ENCODE measurements at places on chromosomes 4 and X. TPM values are rescaled to one million over a fixed set of nuclear protein-coding genes. Genes with fewer than 3 reads are reported as not detected.

GRCh38 chr4:26589705-26590104 lies 5.8 kb downstream of the TBC1D19 start:
- H3K4me1 ChIP-seq, result peaks cover 10% of the 10 kb centered on the region
- H3K4me3 ChIP-seq, result no peak overlapping the region
- no peaks in the 10 kb centered on the region for H3K27me3 ChIP-seq
- H3K27ac ChIP-seq, result no peak overlapping the region
- no peak for DNase-seq
- no peaks in the 10 kb centered on the region for H3K36me3 ChIP-seq

DNA sequence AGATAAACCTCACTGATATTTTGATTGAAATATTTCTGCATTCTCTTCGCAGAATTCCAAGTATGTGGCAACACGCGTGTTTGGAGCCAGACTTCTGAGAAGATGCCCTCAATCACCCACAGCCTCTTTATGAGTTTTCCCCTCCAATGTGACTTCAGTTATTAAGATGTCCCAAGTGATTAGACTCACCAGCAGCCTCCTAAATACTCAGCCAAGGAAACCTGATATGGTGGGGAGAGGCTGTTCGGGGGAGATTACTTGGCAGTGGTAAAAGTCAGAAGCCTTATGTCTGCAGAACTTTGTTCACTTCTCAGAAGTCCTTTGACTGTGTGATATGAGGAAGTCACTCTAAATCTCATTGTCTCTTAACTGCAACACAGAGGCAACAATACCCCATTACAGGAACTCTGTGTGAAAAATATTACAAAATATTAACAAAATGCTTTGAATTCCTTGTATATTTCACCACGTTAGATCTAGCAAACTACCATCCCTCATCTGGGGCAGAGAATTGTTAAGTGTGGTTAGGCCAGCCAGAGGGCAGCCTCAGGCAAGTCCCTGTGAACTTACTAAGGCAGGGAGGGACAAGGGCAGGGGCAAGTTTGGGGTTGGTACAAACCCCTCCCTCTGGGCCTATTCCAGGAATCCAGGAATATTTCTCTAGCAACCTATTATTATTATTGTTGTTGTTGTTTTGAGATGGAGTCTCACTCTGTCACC lies 151.4 kb upstream of the USP9X start:
- peak overlapping the region; percentile 36 for H3K4me3 ChIP-seq
- H3K36me3 ChIP-seq, result no peaks in the 10 kb centered on the region
- H3K4me1 ChIP-seq, result no peaks in the 10 kb centered on the region
- H3K27me3 ChIP-seq, result no peaks in the 10 kb centered on the region
- peak overlapping the region; percentile 78 for H3K27ac ChIP-seq
- DNase-seq, result no peak

Gene MEPE
- total RNA-seq, result not detected

Gene FATE1
- not detected for total RNA-seq

GRCh38 chr4:5970381-5971077 lies 47.7 kb downstream of the C4orf50 start:
- H3K4me3 ChIP-seq, result no peak overlapping the region
- no peak for DNase-seq
- no peaks in the 10 kb centered on the region for H3K36me3 ChIP-seq
- H3K4me1 ChIP-seq, result no peaks in the 10 kb centered on the region
- H3K27ac ChIP-seq, result no peak overlapping the region

Gene MFAP3L
- total RNA-seq, result 15.3 TPM

Gene PDGFRA
- 80.4 TPM for total RNA-seq

Gene NMU
- not detected for total RNA-seq

DNA sequence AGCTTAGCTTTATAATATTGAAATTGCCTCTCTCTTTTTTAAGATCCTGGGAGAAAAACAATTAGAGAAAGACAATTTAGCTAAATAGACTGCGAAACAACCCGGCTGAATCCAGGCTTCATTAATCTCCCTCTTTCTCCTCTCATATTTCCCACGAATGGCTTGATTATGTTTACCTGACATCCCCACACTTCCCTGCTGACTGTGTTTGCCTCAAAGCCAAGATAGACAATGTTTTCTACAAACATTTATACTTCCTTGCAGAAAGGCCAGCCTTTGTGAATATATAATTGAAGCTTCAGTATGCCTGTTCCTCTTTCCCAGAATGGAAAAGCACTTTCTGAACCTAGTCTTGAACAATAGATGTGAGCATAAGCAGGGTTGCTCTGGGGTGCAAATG lies 566.8 kb downstream of the PDHA2 start:
- no peaks in the 10 kb centered on the region for H3K4me1 ChIP-seq
- H3K4me3 ChIP-seq, result no peak overlapping the region
- H3K36me3 ChIP-seq, result no peaks in the 10 kb centered on the region
- DNase-seq, result no peak
- H3K27ac ChIP-seq, result no peak overlapping the region

DNA sequence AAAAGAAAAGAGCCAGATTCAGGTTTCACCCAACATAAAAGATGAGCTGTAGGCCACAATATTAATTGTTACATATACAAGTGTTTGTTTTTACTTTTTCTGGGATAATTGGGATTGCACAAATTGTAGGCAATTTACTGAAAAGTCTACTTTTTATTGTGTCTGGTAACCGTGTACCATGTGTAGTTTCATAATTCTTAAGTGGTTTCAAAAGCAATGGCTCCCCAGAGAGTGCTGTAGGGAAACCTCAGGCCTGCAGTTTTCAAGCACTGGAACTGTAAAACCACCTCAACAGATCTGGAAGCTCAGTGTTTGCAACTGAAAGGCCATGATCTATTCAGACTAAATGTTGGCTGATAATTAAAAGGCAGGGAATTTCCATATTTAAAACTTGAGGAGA lies 53.9 kb upstream of the MMAA start:
- no peak overlapping the region for H3K27ac ChIP-seq
- no peaks in the 10 kb centered on the region for H3K27me3 ChIP-seq
- no peaks in the 10 kb centered on the region for H3K36me3 ChIP-seq
- H3K4me3 ChIP-seq, result no peak overlapping the region
- DNase-seq, result no peak
- no peaks in the 10 kb centered on the region for H3K4me1 ChIP-seq

GRCh38 chr4:133154725-133155124 lies 5.6 kb downstream of the PCDH10 start:
- peaks cover 39% of the 10 kb centered on the region for H3K4me1 ChIP-seq

- H3K27me3 ChIP-seq, result no peaks in the 10 kb centered on the region
- no peak overlapping the region for H3K4me3 ChIP-seq
- H3K36me3 ChIP-seq, result no peaks in the 10 kb centered on the region
- no peak for DNase-seq
- H3K4me1 ChIP-seq, result peaks cover 7% of the 10 kb centered on the region
Observed at GRCh38 chr4:174593701-174594100, 71.4 kb upstream of the HPGD start.

DNA sequence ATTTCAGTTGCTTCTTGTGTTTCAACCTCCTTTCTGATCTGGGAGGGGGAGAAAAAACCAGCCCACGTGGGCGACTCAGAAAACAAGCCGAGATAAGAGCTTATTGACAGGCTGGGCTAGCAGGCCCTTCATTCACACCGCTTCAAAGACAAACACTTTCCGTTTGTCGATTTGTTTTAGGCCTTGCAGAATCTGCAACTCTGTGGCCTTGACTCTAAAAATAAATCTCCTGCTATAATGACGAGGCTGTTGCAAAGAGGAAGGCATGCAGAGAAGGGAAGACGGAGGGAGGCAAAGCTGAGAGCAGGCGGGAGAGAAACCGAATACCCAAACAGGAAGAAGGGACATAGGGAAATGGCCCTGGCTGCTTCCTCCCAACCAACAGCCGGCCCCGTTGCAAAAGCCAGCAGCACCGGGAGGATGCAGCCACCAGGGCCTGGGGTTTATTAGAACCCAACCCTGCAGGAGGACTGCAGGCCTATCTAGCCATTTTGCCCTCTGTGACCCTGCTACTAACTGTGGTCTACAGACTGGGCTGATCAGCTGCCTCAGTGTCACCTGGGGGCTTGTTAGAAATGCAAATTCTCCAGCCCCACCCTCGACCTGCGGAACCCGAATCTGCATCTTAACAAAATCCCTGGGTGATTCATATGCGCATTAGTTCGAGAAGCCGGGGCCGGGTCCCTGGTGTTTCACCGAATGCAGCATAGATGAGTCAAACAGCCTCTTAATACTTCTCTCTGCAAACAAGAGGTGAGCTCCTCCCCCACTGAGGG lies 325.5 kb downstream of the BCOR start:
- no peaks in the 10 kb centered on the region for H3K4me1 ChIP-seq
- peak overlapping the region; percentile 61 for H3K27ac ChIP-seq
- H3K27me3 ChIP-seq, result peaks cover 4% of the 10 kb centered on the region
- H3K36me3 ChIP-seq, result no peaks in the 10 kb centered on the region

Gene CTAG2
- not detected for total RNA-seq

GRCh38 chr4:19512086-19512485 lies 739.6 kb upstream of the SLIT2 start:
- H3K27me3 ChIP-seq, result no peaks in the 10 kb centered on the region
- H3K27ac ChIP-seq, result no peak overlapping the region
- no peaks in the 10 kb centered on the region for H3K36me3 ChIP-seq
- no peak overlapping the region for H3K4me3 ChIP-seq
- H3K4me1 ChIP-seq, result no peaks in the 10 kb centered on the region
- no peak for DNase-seq

GRCh38 chr4:69649629-69650028 lies 3.4 kb downstream of the UGT2A1 start:
- H3K27ac ChIP-seq, result no peak overlapping the region
- H3K36me3 ChIP-seq, result no peaks in the 10 kb centered on the region
- H3K27me3 ChIP-seq, result no peaks in the 10 kb centered on the region
- no peak overlapping the region for H3K4me3 ChIP-seq
- no peaks in the 10 kb centered on the region for H3K4me1 ChIP-seq

DNA sequence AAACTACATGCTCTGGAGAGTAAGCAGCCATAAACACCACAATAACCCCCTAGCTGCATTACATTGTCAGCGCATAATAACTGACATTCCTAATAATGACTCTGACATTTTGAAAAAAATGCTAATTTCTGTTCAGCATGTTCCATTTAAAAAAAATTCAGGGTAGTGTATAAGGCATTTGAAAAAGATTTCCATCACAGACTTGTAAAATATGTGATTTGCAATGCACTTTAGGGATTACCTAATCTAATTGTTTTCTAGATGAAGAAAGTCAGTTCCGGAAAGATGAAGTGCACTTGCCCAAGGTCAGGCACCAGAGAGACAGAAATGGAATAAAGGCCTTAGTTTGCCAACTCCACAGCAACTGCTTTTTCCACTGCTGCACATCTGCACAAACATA lies 55.3 kb downstream of the FANCB start:
- no peak for DNase-seq
- no peaks in the 10 kb centered on the region for H3K27me3 ChIP-seq
- no peak overlapping the region for H3K27ac ChIP-seq
- H3K4me1 ChIP-seq, result no peaks in the 10 kb centered on the region
- no peaks in the 10 kb centered on the region for H3K36me3 ChIP-seq

Measured in tibial nerve (tissue), 4 donors.